ENCODE measurements at places on chromosomes 6 and 20. TPM values are rescaled to one million over a fixed set of nuclear protein-coding genes. Genes with fewer than 3 reads are reported as not detected.

The VEGFA gene
- 47.9 TPM for total RNA-seq

The COX4I2 gene
- not detected for total RNA-seq

The GJA10 gene
- not detected for total RNA-seq

The OR2J3 gene
- total RNA-seq, result not detected

The ZC2HC1B gene
- not detected for total RNA-seq

The MDC1 gene
- 77.6 TPM for total RNA-seq

The KIF25 gene
- total RNA-seq, result 0.59 TPM

The PMEPA1 gene
- total RNA-seq, result 35.7 TPM

The MACROD2 gene
- 1.6 TPM for total RNA-seq

The NELFE gene
- 90.8 TPM for total RNA-seq

The CST5 gene
- not detected for total RNA-seq

The RAET1L gene
- not detected for total RNA-seq

All from H9 (cell line).